ENCODE measurements at places on chromosomes 4 and X. TPM values are rescaled to one million over a fixed set of nuclear protein-coding genes. Genes with fewer than 3 reads are reported as not detected.

The TMEM144 gene
- 3.4 TPM for total RNA-seq

DNA sequence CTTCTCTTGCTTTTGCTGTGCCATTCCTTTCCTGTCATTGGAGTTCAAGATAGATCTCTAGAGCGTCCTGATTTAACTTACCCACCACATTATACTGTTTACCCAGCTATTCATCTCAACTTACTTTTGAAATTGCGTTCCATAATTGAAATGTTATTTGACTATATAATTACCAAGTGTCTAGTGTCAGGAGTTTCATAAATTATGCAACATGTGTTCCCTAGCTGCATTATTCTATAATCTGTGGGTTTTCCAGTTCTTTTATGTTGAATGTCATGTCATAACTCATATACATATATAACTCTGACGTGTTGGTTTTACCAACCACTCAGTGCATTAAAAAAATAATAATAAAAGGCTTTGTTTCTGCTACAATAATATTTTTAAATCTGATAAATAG lies 285.9 kb upstream of the ARSJ start:
- H3K36me3 ChIP-seq = no peaks in the 10 kb centered on the region
- H3K4me3 ChIP-seq = no peak overlapping the region
- no peaks in the 10 kb centered on the region for H3K27me3 ChIP-seq
- no peak overlapping the region for H3K27ac ChIP-seq
- no peak for DNase-seq

- H3K36me3 ChIP-seq = no peaks in the 10 kb centered on the region
- no peaks in the 10 kb centered on the region for H3K4me1 ChIP-seq
- no peaks in the 10 kb centered on the region for H3K27me3 ChIP-seq
- DNase-seq = no peak
- no peak overlapping the region for H3K4me3 ChIP-seq
- no peak overlapping the region for H3K27ac ChIP-seq
These were observed 68.4 kb upstream of the SCML1 start for GRCh38 chrX:17668929-17669328.

- no peaks in the 10 kb centered on the region for H3K27me3 ChIP-seq
- no peak overlapping the region for H3K4me3 ChIP-seq
- H3K36me3 ChIP-seq = peaks cover 8% of the 10 kb centered on the region
- H3K27ac ChIP-seq = no peak overlapping the region
- H3K4me1 ChIP-seq = peaks cover 9% of the 10 kb centered on the region
These were observed 47.4 kb downstream of the TMEM131L start for GRCh38 chr4:153513596-153513995.

- H3K36me3 ChIP-seq = peaks cover 10% of the 10 kb centered on the region
- no peaks in the 10 kb centered on the region for H3K4me1 ChIP-seq
- no peak for DNase-seq
- H3K4me3 ChIP-seq = no peak overlapping the region
- H3K27me3 ChIP-seq = no peaks in the 10 kb centered on the region
These were observed 53.0 kb upstream of the RASSF6 start for GRCh38 chr4:73673286-73673685.

GRCh38 chr4:6257247-6258025 lies 12.2 kb upstream of the WFS1 start:
- peak overlapping the region; percentile 33 for H3K4me3 ChIP-seq
- no peaks in the 10 kb centered on the region for H3K4me1 ChIP-seq
- H3K27me3 ChIP-seq = no peaks in the 10 kb centered on the region
- H3K27ac ChIP-seq = no peak overlapping the region

DNA sequence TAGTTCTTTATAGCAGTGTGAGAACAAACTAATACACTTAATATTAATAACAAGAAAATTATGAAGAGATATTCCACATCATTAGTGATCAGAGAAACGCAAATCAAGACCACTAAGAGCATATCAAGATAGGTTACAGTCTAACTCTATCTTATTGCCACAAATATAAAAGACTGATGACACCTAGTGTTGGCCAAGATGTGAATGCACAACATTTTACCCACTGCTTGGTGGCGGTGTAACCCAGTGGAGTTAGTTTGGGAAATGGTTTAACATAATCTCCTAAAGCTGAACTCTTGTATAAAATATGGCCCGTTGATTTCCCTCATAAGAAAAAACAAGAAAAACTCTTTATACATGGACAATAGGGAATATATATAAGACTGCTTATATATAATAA lies 92.4 kb downstream of the SLITRK2 start:
- no peak overlapping the region for H3K27ac ChIP-seq
- no peaks in the 10 kb centered on the region for H3K4me1 ChIP-seq
- H3K4me3 ChIP-seq = no peak overlapping the region
- no peaks in the 10 kb centered on the region for H3K27me3 ChIP-seq
- no peak for DNase-seq

DNA sequence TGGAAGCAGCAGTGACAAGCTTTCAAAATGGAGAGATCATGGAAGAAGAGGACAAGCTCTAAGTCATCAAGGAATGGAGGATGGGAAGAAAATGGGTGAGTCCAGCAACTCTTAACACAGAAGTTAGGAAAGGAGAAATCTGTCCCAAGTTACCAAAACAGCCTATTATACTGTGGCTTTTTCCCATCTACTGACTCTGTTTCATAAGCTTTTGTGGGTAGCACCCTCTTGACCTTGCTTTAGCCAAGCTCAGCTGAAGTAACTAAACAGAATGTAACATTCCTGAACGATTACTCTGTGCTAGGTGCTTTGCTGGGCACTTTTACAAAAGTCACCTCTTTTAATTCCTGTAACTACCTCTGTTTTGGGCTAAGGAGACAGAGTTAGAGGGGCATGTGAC lies 54.9 kb downstream of the MAP7D2 start:
- H3K27me3 ChIP-seq = 0 out of 2 replicates have a peak, but pooled peaks cover 3% of the 10 kb centered on the region
- no peaks in the 10 kb centered on the region for H3K4me1 ChIP-seq
- DNase-seq = no peak
- peaks cover 3% of the 10 kb centered on the region for H3K36me3 ChIP-seq

The TMEM271 gene
- total RNA-seq = not detected

DNA sequence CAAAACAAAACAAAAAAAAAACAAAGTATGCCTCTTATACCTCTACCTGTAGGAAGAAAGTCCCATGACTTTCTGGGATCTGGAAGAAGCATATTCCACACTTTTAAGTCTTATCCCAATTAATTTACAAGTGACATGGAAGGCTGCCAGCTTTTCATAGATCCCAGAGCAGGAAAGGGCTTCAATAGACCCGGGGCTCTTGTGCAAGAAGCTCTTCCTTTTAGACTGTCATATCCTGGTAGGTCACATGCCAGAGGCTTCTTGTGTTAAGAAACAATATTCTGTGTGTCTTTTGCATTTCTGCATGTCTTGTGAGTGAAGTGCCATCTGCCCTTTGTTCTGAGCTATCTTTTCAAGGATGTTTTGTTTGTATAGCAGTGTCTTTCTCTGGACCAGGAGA lies 84.4 kb upstream of the PHOX2B start:
- no peaks in the 10 kb centered on the region for H3K4me1 ChIP-seq
- DNase-seq = no peak
- no peaks in the 10 kb centered on the region for H3K36me3 ChIP-seq
- H3K27ac ChIP-seq = no peak overlapping the region
- H3K27me3 ChIP-seq = no peaks in the 10 kb centered on the region

- no peak overlapping the region for H3K27ac ChIP-seq
- H3K27me3 ChIP-seq = no peaks in the 10 kb centered on the region
- no peaks in the 10 kb centered on the region for H3K4me1 ChIP-seq
- H3K4me3 ChIP-seq = no peak overlapping the region
- no peak for DNase-seq
- no peaks in the 10 kb centered on the region for H3K36me3 ChIP-seq
These were observed 50.7 kb downstream of the THAP9 start for GRCh38 chr4:82951196-82951595.

The FGF16 gene
- 3.8 TPM for total RNA-seq

The EVC gene
- total RNA-seq = 10.1 TPM

The BEX2 gene
- total RNA-seq = 34.2 TPM

The DRD5 gene
- not detected for total RNA-seq

GRCh38 chr4:102345795-102346100 lies 466 bp upstream of the SLC39A8 start:
- H3K4me3 ChIP-seq = peak overlapping the region; percentile 74
- H3K4me1 ChIP-seq = peaks cover 8% of the 10 kb centered on the region
- DNase-seq = no peak
- H3K27me3 ChIP-seq = peaks cover 2% of the 10 kb centered on the region

GRCh38 chr4:183146478-183146877 lies 47.4 kb downstream of the WWC2 start:
- H3K27ac ChIP-seq = no peak overlapping the region
- H3K4me1 ChIP-seq = peaks cover 6% of the 10 kb centered on the region
- H3K4me3 ChIP-seq = no peak overlapping the region
- no peaks in the 10 kb centered on the region for H3K27me3 ChIP-seq
- no peaks in the 10 kb centered on the region for H3K36me3 ChIP-seq
- no peak for DNase-seq

DNA sequence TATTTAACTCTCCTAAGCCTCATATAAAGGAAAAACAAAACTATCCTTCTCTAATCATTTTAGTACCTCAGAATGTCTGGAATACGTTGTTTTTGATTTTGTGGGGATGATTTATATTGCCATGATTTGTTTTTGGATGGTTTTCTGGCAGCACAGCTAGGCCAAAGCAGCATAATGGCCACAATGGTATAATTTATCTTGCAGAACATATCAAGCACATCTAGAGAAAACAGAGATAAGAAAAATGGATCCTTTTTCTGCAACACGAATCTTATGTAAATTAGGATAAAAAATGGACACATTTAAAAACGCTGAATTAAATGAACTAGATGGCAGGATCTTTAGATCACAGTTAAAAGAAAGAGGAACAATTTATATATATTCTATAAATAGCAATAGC lies 269.9 kb upstream of the FAT4 start:
- H3K27me3 ChIP-seq = no peaks in the 10 kb centered on the region
- H3K4me3 ChIP-seq = no peak overlapping the region
- no peaks in the 10 kb centered on the region for H3K36me3 ChIP-seq
- H3K27ac ChIP-seq = no peak overlapping the region

The FANCB gene
- 11.3 TPM for total RNA-seq

The SERTM2 gene
- total RNA-seq = 0.22 TPM

The PPEF1 gene
- total RNA-seq = 0.15 TPM

The ESX1 gene
- not detected for total RNA-seq

- no peak overlapping the region for H3K4me3 ChIP-seq
- H3K27me3 ChIP-seq = no peaks in the 10 kb centered on the region
- H3K27ac ChIP-seq = no peak overlapping the region
- no peak for DNase-seq
- H3K4me1 ChIP-seq = no peaks in the 10 kb centered on the region
These were observed 15.6 kb downstream of the BCORL1 start for GRCh38 chrX:129998021-129998420.

DNA sequence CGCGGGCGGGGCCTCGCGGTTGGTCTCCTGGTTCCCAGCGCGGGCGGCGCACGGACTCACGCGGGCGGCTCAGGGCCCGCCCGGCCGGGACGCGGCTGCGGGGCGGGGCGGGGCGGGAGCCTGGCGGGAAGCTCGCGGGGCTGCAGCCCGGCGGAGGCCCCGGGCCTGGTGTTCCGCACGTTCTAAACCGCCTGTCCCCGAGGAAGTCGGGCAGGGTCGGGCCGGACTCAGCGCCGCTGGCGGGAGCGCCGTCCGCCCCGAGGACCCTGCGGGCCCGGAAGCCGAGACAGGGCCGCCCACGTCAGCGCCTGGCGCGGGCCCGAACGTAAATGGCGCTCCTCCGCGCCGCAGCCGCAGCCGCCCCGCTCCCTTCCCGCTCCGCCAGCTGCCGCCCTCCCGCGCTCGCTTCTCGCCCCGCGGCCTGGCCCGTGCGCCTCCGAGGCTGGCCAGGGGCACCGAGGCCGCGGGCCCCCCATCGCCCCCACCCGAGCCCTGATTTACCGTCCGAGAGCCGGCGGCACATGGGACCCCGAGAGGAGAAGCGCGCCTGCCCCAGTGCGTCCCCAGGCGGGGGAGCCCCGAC lies 309 bp upstream of the CTBP1 start:
- H3K27ac ChIP-seq = no peak overlapping the region
- H3K36me3 ChIP-seq = peaks cover 44% of the 10 kb centered on the region
- H3K4me3 ChIP-seq = peak overlapping the region; percentile 64
- no peaks in the 10 kb centered on the region for H3K4me1 ChIP-seq
- H3K27me3 ChIP-seq = no peaks in the 10 kb centered on the region

The SRPK3 gene
- total RNA-seq = not detected

The GPR119 gene
- total RNA-seq = not detected

The MAMLD1 gene
- total RNA-seq = 0.53 TPM

DNA sequence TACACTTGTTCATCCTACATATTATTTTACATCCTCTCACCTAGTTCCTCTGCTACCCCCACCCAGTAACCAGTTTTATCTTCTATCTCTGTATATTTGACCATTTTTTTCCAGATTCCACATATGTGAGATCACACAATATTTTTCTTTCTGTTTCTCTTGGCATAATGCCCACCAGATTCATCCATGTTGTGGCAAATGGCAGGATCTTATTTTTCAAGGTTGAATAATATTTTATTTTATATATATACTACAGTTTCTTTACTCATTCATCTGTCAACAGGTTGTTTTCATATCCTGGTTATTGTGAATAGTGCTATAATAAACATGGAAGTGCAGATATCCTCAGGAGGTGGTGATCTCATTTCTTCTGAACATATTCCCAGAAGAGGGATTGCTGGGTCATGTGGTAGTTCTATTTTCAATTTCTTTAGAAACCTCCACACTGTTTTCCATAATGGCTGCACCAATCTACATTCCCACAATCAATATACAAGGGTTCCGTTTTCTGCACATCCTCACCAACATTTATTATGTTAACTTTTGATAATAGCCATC lies 48.2 kb downstream of the THAP9 start:
- no peaks in the 10 kb centered on the region for H3K4me1 ChIP-seq
- no peaks in the 10 kb centered on the region for H3K27me3 ChIP-seq
- no peak overlapping the region for H3K27ac ChIP-seq
- H3K36me3 ChIP-seq = peaks cover 2% of the 10 kb centered on the region
- H3K4me3 ChIP-seq = no peak overlapping the region

DNA sequence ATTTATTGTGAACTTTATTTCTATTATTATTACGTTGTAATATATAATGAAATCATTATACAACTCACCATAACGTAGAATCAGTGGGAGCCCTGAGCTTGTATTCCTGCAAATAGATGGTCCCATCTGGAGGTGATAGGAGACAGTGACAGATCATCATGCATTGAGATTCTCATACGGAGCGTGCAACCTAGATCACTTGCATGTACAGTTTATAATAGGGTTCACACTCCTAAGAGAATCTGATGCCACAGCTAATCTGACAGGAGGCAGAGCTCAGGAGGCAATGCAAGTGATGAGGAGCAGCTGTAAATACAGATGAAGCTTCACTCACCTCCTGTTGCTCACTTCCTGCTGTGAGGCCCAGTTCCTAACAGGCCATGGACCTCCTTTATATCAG lies 2170.2 kb downstream of the PCDH7 start:
- H3K27ac ChIP-seq = no peak overlapping the region
- no peak overlapping the region for H3K4me3 ChIP-seq
- H3K36me3 ChIP-seq = no peaks in the 10 kb centered on the region
- DNase-seq = no peak
- H3K4me1 ChIP-seq = no peaks in the 10 kb centered on the region

- no peaks in the 10 kb centered on the region for H3K4me1 ChIP-seq
- H3K27me3 ChIP-seq = no peaks in the 10 kb centered on the region
- H3K36me3 ChIP-seq = no peaks in the 10 kb centered on the region
- H3K4me3 ChIP-seq = no peak overlapping the region
- no peak for DNase-seq
- H3K27ac ChIP-seq = no peak overlapping the region
These were observed 10.3 kb upstream of the UGT2B11 start for GRCh38 chr4:69224891-69225290.

- no peak overlapping the region for H3K27ac ChIP-seq
- H3K4me3 ChIP-seq = no peak overlapping the region
- H3K36me3 ChIP-seq = no peaks in the 10 kb centered on the region
These were observed 56.0 kb downstream of the PDLIM5 start for GRCh38 chr4:94507708-94508107.

GRCh38 chr4:142358656-142359055 lies 487.4 kb downstream of the INPP4B start:
- DNase-seq = no peak
- no peak overlapping the region for H3K4me3 ChIP-seq
- H3K27me3 ChIP-seq = no peaks in the 10 kb centered on the region
- H3K27ac ChIP-seq = no peak overlapping the region

All from H9 (cell line).